Activated CD4-positive, alpha-beta T cell treated with anti-CD3 and anti-CD28 coated beads for 4 hours (primary cell): ENCODE measurements at places on chromosomes 16 and 17.

DNA sequence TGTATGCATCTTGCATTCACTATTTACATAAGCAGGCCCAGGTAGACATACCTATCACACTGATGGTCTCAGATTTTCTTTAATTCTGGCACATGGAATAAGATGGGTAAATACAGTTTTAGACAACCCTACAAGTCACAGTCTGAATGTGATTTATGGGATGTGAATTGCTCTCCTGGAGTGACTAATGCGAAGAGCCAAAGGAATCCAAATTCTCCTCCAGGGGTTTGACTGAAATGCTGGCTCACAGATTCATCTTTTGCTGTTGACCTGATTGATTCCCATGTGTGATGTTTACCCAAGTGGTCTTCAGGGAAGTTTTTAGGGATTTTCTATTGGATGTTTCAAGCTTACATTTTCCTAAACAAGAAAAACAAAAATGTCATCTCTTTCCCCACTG is 277.9 kb upstream of the MON1B start:
- DNase-seq, result no peak

- no peak for DNase-seq
These were observed 5.1 kb downstream of the PRSS22 start for GRCh38 chr16:2852731-2853507.

DNA sequence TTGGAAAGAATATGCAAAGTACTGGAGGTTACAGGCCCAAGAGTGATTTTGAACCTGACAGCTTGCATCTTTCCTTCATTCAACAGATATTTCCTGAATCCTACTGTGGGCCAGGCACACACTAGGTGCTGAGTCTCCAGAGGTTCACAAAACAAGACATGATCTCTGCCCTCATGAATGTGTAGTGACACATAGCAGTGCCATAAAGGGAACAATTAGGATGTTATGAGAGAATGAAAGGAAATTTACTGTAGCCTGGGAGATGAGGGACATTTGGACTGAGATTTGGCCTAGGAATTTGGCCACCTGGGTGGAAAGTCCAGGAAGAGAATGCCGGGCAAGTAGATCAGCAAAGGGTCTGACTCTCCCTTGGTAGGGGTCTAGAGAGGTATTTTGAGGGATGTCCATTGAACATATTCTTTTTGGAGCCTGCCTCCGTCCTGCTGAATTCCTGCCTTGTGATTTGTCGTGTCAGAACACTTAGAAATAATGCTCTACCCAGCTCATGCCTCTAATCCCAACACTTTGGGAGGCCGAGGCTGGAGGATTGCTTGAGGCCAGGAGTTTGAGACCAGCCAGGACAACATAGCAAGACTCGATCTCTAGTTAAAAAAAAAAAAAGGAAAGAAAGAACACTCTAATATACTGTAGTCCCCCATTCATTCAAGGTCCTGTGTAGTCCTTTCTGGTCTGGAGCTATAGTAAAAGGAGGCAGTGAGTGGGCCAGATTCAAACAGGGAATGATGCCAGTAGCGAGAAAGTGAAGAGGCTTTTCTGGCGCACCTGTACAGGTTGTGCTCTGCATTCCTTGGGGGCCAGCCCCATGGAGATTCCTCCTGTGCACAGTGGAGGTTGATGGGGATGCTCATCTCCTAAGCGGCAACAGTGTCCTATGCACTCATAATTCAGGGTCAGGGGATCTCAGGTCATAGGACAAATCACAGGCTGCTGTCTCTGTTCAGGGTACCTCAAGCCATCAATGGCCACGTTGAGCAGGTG is 90.6 kb upstream of the CLEC18A start:
- DNase-seq, result no peak

- no peak for DNase-seq
These were observed 53.0 kb upstream of the MNT start for GRCh38 chr17:2453866-2454265.

DNA sequence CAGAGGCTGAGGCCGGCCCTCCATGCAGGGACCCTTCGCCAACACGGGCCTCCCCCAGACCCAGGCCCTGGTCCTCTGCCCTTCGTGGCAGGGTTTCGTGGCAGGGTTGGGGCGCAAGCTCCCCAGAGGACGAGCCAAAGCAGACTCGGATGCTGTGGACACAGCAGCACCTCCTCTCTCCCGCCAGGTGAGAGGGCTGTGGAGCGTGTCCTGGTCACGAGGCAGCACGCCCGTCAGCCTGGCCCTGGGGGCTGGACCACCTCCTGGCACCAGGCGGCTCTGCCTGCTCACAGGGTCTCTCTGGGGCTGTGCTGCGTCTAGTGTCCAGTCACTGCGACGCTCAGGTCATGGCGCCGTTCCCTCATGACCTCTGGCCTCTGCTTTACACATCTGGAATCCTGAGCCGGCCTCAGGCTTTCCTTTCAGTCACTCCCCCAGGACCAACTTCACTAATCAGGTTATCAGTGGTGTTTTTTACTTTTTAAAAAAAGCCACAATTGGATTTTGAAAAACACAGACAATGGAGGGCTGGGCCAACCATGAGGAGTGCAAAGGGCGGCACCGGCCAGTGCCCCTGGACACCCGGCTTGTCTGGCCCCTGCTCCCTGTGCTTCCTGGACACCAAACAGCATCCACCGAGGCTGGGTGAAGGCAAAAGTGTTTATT is 5.4 kb downstream of the NDUFAF8 start:
- no peak for DNase-seq

DNA sequence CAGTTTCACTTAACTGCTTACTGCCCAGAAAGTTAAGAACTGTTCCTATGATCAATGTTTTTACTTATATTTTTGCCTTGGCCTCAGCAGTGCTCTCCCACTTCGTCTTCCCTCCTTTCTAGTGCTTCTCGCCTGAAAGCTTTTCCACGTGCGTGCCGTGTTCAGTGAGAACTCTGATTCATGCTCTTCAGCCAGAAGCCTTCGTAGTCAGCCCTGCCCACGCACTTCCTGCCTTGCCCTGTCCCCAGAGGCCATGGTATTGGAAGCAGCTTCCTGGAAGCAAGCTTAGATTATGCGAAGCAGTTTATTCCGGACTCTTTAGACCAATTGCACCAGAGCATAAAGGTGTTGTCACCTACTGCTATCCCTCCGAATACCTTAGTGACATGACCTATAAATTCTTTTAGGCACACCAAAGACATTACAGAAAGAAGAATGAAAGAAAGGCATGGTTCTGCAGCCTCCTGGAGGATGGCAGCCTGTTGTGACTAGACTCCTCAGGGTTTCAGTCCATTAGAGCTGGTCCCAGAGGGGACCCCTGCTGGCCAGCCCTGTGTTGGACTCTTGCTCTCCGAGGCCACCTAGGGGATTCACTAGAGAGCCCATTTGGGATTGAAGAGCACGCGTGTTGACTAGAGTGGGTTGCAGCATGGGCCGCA is 105.2 kb downstream of the RPTOR start:
- peak; percentile 88 for DNase-seq

DNA sequence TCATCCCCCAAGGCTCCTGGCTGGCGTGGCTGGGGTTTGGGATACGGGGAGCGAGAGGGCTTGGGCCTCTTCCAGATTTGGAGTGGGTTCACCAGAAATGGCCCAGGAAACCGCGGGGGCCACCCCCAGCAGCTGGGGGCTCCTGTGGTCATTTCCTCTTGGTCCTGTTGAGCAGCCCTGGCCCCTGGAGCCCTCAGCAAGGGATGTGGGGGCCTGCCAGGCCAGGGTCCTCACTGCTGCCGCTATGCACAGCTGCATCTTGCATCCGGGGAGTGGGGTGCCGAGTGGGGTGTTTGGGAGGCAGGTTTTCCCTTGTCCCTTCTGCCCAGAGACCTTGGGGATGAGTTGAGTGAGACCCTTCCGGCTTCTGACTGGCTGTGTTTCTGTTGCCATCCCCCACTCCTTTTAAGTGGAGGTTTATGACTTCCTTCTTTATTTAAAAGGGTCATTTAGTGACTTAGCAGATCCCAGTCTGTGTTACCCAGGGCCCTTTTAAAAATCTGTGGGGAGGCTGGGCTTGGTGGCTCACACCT is 319.8 kb downstream of the SEC14L1 start:
- DNase-seq, result no peak

DNA sequence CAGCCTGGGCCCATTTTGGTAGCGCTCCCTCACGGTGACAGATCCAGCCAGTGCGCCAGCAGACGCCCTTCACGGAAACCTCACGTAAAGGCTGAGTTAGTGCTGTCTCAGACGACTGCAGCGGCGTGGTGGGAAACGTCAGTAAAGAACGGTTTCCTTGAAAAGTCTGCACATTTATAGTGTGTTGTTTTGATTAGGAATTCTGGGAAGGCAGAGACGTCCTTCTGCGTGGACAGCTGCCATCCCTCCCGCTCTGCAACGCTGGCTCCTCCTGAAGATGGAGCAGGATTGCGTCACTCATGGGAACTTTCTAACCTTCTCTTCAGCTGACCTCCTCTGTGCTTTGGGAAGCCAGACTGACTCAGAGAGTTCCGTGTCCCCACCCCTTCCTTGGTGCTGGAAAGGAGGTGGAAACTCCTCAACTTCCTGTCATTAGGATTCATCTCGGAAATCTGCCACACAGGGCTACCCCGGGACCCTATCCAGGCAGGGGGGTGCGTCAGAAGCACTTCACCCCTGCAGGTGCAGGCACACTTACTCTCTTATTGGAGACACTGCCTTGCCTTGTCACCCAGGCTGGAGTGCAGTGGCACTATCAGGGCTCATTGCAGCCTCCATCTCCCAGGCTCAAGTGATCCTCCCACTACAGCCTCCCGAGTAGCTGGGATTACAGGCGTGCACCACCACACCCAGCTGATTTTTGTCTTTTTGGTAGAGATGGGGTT is 24.3 kb upstream of the CRISPLD2 start:
- no peak for DNase-seq

- DNase-seq, result no peak
These were observed 28.1 kb downstream of the WSB1 start for GRCh38 chr17:27322026-27322425.

- no peak for DNase-seq
These were observed 26.0 kb upstream of the MRC2 start for GRCh38 chr17:62601471-62601870.

DNA sequence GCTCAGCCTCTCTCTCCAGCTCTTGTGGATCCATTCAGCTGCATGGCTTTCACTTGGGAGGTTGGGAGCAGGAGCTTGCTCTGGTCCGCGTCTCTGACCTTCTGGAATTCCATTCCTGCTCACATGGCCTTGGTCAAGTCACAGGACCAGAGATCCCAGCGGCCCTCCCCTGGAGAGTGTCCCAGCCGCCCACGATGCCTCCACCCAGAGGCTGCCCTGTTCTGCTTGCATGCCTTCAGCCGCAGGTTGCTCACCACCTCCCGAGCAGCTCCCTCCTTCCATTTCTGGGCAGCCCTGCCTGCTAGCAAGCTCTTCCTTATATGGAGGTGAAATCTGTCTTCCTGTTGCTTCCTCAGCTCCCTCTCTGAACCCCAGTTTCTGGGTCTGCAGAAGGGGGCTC is 32.6 kb downstream of the RAI1 start:
- no peak for DNase-seq

GRCh38 chr16:79988089-79988488 is 387.6 kb upstream of the MAF start:
- DNase-seq, result no peak
